ENCODE measurements at places on chromosomes 1 and 21.

DNA sequence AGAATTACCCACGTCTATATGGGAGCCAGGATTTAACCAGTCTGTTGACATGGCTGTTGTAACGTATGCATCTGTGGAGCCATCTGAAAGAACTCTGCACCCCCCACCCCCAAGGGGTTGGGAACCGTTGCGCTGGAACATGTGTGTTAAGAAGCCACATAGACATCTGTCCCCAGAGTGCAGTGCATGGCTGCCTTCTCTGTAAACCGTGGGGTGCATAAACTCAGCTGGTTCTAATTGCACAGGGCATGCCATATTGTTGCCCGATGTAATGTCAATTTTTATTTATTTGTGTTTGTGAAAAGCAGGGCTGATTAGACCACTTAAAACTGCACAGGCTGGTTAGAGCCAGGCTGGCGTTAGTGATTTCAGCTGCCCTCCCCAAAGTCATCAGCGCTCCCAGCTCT, 70.1 kb upstream of the ROR1 start:
- DNase-seq = peak; percentile 89

DNA sequence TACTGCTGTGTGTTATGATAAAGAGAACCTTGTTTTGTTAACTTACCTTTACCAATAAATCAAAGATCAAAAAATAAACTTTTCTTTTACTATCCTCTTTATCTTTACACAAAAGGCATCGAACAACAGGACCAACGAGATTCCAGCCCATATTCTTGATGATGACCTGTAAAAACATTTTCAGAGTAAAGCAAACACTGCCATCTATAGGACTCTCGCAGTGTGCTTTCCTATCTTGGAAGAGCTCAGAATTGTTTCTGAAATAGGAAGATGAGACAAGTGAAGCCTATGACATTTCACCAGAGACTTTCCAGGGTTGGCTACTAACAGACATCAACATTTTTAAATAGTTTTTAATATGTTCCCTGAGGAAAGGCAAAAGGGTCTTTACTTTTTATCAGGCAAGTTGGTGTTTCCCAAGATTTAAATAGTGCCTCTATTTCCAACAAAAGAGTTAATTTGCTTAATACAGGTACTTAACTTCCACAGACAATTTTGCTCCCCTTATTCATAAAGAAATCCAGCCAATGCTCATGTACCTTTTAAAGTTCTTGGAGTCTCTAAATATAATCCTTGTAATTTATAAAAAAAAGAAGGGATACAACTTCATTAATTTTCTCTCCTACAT, 7.3 kb downstream of the GLMN start:
- DNase-seq = peak; percentile 6

GRCh38 chr1:213120386-213120785, 69.3 kb downstream of the RPS6KC1 start:
- no peak for DNase-seq

DNA sequence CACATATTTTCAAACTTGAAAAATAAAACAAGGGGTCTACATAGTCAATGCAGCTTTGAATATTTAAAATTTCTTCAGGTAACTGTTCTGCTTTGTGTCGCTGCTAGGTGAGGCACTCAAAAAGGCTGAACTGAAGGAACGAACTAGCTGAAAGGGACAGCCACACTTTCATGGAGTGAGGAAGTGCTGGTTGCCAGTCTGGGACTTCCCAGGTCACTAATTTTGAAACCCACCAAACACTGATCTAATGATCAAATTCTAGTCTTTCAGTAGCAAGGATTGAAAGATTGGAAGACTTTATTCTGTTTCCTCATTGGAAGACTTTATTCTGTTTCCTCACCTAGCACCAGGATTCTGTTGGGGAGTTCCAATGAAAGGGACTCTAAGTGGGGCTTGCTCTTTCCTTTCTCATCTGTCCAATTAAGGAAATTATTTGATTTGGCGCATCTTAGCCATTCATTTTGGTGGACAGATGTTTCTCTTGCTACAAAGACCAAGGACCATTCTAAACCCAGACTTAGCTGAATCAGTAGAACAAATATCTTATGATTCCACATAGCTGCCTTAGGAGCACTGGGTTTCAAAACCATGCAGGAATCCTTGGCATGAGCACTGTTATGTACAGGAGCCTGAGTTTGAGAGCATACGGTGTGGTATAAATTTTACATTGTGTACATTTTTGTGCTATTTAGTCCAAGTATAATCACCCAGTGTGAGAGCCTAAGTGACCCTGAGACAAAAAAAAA, 10.9 kb upstream of the ARID1A start:
- DNase-seq = no peak

DNA sequence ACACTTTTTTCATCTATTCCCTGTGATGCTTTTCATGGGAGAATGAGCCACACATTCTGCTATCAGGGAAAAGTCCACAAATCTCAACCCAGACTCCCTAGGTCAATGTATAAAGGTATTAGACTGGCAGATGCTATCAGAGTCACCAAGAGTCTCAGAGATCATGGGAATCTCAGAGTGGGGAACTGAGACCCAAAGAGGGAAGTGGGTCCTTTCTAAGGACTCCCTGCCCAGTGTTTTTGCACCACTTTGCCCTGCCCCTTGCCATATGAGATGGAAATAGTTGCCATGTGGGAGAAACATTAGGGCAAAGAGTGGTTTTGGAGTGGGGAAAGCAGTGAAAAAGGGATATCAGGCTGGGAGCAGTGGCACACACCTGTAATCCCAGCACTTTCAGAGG, 19.1 kb upstream of the AZIN2 start:
- DNase-seq = no peak

DNA sequence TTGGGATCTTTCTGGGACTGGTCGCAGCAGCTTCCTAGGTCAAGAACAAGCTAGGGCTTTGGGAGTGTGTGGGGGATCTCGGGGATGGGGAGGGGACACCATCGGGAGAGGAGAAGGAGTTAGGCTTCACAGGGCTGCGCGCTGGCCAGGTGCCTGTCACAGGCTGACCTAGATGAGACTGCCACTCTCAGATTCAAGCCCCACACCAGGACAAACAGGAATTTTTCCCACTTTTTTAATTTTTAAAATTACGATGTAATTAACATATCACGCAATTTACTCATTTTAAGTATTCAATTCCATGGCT, 180.6 kb downstream of the CAMTA1 start:
- no peak for DNase-seq

DNA sequence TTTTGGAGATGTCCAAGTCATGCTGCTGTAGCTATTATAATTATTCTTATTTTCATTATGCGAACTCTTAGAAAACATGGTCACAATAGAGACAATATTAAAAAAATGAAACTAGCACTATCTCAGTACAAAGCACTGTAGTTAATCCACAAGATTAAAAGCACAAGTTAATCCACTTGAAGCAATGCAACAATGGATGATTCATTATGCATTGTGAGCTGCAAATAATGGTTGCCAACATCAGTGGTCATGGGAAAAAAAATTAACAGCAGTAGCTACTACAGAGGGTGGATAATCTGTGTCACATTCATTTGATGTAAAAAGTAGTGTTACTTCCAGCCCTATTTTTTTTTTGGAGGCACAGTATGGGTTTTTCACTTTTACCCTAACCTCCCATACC, 56.7 kb downstream of the DPT start:
- no peak for DNase-seq

DNA sequence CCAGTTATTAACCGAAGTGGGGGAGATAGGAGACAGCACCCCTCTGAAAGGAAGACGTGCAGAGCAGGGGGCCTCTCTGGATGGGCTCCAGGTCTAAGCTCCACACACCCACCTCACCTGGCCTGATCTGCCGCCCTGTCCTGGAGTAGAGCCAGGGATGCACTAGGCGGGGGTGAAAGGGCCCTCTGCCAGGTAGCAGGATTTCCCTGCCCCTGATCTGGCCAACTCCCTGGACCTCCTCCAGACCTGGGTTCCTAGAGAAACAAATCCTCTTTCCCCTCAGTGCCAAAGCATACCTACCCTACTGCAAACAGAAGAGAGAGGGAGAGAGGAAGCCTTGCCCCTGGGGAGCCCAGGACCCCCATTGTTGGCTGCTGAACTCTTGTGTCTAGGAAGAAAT, 2.0 kb downstream of the CRABP2 start:
- no peak for DNase-seq

DNA sequence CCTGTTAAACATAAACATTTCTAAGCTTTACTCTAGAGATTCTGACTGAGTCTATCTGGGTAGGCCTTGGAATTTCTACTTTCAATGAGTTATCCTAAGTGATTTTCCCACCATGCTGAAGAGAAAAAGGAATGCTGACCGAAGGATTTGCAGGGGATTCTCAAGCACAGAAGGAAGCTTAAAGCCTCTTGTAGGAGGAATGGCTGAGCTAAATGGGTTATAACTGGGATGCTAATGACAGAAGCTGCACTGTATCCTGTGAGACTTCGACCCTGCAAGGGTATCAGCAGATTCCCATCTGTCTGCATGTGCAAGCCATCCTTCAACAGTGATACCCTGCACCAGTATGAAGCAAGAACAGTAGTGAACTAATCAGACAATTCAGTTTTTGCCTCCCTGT, 35.4 kb downstream of the SLC35D1 start:
- no peak for DNase-seq

DNA sequence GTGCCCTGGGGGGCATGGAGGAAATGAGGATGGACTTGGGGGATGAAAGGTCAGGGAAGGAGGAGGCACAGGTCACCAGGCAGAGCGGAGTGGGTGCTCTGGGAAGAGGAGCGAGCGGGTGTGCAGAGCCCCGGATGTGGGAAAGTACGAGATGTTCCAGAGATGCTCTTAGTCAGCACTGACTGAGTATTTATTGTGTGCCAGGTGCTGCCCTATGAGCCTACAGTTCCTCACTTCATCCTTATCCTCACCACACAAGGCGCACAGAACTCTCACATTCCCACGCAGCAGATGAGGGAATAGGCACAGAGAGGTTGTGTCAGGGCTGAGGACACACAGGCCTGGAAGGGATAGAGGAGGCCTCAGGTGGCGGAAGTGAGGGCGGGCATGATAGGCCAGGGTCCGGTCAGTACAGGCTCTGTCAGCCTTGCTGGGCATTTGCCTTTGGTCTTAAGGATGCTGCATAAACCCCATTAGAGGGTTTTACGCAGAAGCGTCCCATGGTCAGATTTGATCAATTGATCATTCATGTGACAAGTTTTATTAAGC, 77.3 kb downstream of the ARHGEF10L start:
- no peak for DNase-seq

DNA sequence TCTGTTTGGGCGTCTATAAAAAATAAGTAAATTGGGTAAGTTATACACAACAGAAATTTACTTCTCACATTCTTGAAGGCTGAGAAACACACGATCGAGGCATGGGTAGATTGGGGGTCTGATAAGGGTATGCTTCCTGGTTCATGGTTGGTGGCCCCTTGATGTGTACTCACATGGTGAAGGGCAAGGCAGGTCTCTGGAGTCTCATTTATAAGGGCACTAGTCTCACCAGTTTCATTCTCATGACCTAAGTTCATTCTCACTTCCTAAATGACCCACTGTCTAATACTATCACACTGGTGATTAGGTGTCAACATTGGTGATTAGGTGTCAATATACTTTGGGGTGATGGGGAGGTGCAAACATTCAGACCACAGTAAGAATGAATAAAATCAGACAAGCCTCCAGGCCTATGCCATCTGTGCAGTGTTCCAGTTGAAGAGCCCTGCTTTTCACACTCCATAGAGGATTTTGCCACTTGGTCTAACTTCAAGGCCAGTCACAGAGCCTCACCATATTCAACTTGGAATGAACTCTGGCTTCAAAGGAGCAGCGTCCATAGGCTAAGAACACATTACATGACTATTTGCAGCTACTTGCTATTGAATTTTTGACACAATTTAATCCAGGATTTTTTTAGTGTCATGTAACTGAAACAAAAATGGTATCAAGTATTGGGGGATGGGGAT, 2.5 kb upstream of the GBP4 start:
- DNase-seq = no peak

DNA sequence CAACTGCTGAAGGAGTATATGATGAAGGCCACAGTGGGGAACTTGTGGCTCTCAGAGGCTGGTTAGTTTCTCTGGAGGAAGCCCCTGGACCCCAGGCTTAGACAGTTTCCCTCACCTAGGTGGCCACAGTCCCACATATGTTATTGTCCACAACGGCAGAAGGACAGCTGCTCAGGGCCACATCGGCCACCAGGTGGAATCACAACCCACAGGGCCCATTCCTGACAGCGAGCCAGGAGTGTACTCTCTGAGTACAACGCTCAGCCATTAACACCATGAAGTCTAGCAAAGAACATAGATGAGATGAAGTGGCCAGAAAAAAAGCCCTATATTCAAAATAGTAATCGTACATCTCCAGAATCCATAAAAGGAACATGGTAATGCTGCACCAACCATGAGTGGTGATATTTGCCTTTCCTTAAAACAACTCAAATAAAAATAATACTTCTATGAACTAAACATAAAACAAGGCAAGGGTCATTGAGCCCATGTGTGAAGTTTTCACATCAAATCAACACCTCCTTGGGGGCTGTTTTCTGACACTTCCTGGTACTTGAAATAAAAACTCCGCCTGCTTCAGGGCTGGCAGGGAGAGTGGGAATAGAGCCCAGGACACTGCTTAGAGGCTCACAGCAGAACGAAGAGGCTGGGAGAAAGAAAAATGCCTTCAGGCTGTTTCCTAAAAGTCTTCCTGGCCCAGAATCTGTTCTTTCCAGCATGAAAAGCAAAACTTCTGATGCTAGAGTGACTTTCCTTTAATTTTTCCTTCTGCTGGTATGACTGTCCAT, 383.3 kb downstream of the HHAT start:
- no peak for DNase-seq

GRCh38 chr1:21933397-21934248, 3.5 kb downstream of the HSPG2 start:
- peak; percentile 80 for DNase-seq

- DNase-seq = no peak
Observed at GRCh38 chr1:170734412-170735175, 70.7 kb downstream of the PRRX1 start.

DNA sequence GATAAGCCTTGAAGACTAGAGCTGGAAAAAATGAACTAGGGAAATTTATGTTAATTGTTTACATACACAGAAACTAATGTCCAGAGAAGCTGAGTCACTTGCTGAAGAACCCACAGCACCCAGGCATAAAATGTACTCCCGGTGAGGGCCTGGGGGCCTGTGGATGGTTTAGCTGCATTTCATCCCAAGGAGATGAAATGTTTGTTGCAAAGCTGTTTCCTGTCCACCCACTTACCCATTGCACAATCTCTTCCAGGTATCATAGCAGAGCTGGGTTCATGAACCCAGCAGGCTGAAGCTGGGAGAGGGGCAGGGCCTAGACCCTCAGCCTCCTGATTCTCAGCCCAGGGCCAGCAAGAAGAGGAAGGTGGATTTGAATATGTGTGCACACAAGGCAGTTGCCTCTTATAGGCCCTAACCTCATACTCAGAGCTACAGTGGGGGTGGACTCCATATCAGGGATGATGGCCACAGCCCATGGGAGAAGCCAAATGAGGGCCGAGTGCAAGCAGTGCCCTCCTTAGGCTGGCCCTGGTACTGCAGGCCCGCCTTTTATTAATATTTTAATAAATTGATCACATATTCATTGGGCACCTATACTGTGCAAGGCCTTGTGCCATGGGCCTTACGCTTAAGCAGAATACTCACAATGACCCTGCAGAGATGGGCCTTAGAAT, 110.8 kb downstream of the LACTBL1 start:
- DNase-seq = no peak

Measured in NCI-H2171 (cell line).